GM03348 (cell line): ENCODE measurements at places on chromosomes 5 and 9.

DNA sequence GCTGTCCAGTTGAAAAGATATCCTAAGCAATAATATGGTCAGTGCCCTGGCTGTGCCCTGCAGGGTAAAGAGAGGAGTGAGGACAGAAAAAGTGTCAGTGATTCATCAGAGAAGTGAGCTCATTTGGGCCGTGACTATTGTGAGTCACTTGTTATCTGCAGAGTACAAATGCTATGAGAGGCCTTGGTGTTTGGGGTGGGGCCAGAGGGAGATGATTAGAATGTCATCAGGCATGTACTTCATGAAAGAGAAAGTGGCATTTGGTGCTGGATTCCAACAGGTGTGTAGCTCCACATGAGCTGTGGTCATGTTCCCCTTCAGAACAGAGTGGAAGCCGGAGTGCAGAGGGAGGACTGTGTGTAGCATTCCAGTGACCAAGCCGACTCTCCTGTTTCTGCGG, 174.1 kb downstream of the KDM4C start:
- peak; percentile 24 for DNase-seq

DNA sequence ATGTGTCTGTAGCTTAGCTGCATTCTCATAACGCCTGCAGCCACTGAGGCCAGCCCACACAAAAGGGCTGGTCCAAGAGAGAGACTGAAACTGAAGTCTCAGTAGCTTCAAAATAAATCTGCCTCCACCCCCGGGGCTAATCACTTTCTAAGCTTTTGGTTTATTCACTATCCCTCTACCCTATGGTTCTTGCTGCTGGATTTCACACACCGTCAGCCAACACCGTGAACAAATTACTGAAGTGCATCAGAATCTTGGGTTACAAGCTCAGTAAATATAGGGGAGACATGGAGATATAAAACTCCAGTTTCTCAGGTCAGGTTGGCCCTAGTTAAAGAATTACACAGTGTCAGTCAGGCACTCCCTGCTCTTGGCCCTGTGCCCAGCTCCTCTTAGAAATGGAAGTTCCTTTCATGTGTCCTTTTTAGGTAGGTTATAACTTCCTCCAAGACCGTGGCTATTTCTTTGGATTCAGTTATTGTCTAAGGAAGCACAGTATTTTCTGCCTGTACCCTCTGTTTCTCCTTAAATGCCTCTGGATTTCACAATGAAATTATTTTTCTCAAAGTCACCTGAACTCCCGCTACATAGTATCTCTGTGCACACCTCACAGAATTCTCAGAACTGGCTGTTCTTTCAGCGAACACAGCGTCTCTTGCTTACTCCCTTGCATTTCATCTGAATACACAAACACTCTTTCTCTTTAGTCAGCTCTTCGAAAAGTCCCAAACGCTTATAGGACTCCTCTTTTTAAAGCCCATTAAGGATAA, 112.5 kb downstream of the FAM174A start:
- DNase-seq, result no peak

- no peak for DNase-seq
Observed at GRCh38 chr9:113906411-113907110, 30.5 kb downstream of the ZNF618 start.

DNA sequence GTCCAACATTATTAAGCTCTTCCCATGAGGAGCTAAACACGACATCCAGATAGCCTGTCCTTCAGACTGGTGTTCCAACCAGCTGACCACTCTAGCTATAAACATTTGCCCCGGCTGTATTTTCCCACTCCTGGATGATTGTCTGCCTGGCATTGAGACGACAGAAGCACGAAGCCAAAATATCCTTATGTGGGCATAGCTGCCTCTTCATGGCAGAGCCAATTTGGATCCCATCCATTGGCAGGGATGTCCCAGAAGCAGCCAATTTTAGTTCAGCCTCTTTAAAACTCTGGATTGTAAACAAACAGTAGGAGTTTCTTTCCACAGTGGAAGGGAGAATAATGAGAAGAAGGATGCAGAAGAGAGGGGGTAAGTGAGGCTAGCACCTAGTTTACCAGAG, 507.6 kb downstream of the CETN3 start:
- no peak for DNase-seq

GRCh38 chr5:158056130-158056825, 197.3 kb upstream of the CLINT1 start:
- no peak for DNase-seq

DNA sequence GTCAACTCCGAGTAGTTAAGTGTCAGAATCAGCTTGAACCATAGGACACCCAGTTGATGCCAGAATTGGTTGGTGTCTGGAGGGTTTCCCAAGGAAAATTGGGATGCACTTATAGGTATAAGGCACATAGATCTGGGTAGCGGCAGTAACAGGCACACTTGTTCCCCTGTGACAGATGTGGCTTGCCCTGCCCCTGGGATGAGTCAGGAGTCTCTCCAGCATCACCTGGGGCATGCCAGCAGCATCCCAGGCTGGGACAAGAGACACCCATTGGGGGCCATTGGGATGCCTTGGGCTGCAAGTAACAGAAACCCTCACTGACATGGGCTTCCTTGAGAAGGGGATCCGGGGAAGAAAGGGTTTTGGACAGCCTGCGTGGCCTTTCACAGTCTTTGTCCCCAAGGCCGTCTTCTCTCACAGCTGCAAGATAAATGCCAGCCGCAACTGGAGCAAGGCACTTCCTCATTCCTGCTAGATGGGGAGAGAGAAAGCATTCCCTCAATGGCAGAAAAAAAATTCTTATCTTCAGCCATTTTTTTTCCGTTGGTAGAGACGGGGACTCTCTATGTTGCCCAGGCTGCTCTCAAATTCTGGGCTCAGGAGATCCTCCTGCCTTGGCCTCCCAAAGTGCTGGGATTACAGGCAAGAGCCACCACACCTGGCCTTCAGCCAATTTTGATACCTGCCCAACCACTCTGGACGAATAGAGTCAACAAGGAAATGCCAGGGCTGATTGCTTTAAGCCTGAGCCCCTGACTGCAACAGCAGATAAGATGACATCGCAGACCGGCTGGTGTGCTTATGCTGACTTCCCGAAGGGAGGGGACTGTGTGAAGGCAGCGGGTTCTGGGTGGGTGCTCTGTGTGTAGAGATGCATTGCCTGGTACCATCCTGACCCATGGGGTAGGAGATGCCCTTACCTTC, 13.3 kb upstream of the RNF130 start:
- no peak for DNase-seq
